Nephron progenitor cell (in vitro differentiated cells): ENCODE measurements at places on chromosomes 13 and 19.

GRCh38 chr19:49599378-49600295, 8.7 kb downstream of the PRR12 start:
- H3K36me3 ChIP-seq: peaks cover 40% of the 10 kb centered on the region
- no peaks in the 10 kb centered on the region for H3K27me3 ChIP-seq
- H3K27ac ChIP-seq: peak overlapping the region; percentile 94

- H3K4me3 ChIP-seq: peak overlapping the region; percentile 88
- H3K27me3 ChIP-seq: peaks cover 7% of the 10 kb centered on the region
- peaks cover 57% of the 10 kb centered on the region for H3K4me1 ChIP-seq
- no peaks in the 10 kb centered on the region for H3K36me3 ChIP-seq
- no peak for DNase-seq
Measured at GRCh38 chr13:51585696-51586095, 1.4 kb downstream of the WDFY2 start.

GRCh38 chr13:74979703-74980102, 502.3 kb downstream of the TBC1D4 start:
- no peak overlapping the region for H3K4me3 ChIP-seq
- H3K27me3 ChIP-seq: peaks cover 3% of the 10 kb centered on the region
- no peaks in the 10 kb centered on the region for H3K36me3 ChIP-seq
- H3K27ac ChIP-seq: no peak overlapping the region
- no peak for DNase-seq

- H3K36me3 ChIP-seq: peaks cover 10% of the 10 kb centered on the region
- no peak for DNase-seq
- no peaks in the 10 kb centered on the region for H3K4me1 ChIP-seq
- H3K4me3 ChIP-seq: no peak overlapping the region
- H3K27ac ChIP-seq: peak overlapping the region; percentile 32
Measured at GRCh38 chr19:58372311-58373133, 8.3 kb downstream of the ZNF837 start.

GRCh38 chr13:47426126-47426849, 529.4 kb upstream of the HTR2A start:
- H3K27me3 ChIP-seq: no peaks in the 10 kb centered on the region
- H3K4me1 ChIP-seq: no peaks in the 10 kb centered on the region
- DNase-seq: no peak
- H3K36me3 ChIP-seq: no peaks in the 10 kb centered on the region
- H3K27ac ChIP-seq: no peak overlapping the region

DNA sequence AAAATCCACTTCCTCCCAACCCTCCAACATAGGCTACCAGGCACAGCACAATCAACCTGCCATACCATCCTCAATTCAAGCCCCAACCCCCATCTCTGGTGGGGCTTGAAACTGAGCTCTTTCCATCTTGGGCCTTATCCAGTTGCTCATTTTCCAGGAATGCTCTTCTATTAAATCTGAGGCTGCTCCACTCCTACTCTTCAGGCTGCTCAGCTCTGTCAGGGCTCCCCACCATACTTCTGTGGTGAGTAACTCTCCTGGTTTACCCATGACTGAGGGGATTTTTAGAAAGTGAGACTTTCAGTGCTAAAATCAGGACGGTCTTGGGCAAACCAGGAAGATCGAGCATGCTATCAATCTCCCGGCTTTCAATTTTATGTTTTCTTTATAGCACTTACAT, 512.8 kb downstream of the LMO7 start:
- no peaks in the 10 kb centered on the region for H3K4me1 ChIP-seq
- no peak overlapping the region for H3K4me3 ChIP-seq
- peak overlapping the region; percentile 79 for H3K27ac ChIP-seq
- DNase-seq: no peak

DNA sequence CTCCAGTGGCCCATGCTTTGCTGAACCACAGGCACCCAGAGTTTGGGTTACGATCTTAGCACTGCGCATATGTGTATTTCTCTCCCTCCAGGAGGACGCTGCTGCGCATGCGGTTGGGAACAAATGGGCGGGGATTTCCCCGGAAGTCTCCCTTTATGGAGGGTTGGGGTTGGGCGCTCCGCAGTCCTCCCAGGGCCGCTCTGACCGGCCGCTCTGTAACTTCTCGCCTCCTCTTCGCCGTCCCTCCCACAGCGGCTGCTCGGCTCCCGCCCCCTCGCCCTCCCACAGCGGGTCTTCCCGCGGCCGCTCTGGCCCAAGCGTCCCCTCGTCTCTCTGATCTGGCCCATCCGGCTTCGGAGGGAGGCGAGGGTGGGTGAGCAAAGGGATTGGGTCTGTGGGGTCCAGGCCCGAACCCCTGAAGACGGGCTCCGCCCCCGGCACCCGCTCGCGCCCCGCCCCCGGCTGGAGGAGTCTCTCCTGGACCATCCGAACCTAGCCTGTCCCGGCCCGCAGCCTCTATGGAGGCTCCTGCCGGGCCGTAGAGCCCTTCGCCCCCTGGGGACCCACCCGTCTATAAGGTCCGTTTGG, at the start of gene MEGF8:
Gene MEGF8 (plus strand): TSS at position 328 of the 588 bp plus-strand sequence. CDS start 609 bp downstream, outside the sequence.
- no peaks in the 10 kb centered on the region for H3K36me3 ChIP-seq
- peaks cover 57% of the 10 kb centered on the region for H3K27me3 ChIP-seq
- peaks cover 50% of the 10 kb centered on the region for H3K4me1 ChIP-seq
- peak; percentile 98 for DNase-seq
- no peak within 1 kb of the TSS for H3K27ac ChIP-seq

DNA sequence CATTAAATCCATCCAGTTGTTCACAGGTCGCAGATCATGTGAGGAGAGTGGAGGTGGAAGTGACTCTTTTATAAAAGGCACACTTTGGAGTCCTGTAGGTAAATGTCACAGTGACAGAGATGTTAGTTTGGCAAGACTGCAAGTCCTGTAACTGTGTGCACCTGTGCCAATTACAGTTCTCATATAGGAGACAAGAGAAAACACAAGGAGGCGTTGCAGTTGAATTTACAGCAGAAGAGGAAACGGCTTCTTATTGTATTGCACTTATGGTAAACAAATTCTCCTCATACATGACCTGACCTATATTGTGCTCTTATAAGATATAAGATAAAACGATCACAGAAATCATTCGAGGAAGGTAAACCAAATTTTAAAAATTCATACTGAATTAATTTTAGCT, 732.8 kb upstream of the SLC10A2 start:
- H3K27me3 ChIP-seq: peaks cover 3% of the 10 kb centered on the region
- H3K4me1 ChIP-seq: peaks cover 10% of the 10 kb centered on the region
- no peak overlapping the region for H3K4me3 ChIP-seq
- H3K36me3 ChIP-seq: no peaks in the 10 kb centered on the region
- no peak overlapping the region for H3K27ac ChIP-seq

DNA sequence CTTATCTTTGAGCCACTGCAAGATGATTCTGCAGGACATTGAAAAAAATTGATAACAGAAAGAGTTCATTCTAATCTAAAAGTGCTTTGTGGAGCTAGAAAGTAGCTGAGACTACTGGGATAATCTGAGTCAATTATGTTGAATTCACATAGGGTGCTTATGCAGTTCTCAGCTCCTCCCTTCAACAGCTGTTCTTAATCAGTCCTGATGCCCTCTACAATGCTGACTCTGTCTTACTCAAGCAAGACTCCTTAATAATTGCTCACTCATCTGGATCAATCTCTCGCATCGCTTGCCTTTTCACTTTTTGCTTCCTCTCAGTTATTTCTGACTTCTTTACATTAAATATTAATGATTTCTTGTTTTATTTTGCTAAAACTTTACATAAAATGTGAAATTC, 182.1 kb downstream of the PCDH17 start:
- no peaks in the 10 kb centered on the region for H3K36me3 ChIP-seq
- no peak for DNase-seq
- H3K4me1 ChIP-seq: no peaks in the 10 kb centered on the region

DNA sequence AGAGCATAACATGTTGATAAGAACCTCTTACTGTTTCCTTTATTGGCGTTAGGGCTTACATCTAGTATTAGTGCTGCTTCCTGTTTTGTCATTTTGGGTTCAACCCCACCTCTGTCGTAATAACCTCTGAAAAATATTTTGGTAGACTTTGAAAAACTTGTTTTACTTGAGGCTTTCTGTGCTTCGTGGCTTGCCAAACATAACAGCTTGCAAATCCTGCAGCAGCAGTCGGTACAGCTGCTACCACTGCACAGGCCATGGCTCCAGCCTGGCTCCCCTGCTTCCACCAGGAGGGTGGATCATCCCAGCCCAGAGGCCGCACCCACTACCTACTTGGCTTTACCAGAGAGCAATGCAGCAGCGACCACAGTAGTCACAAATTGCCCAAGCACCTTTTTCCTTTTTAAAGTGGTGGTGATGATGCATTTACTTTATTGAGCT, 11.8 kb upstream of the CEACAM4 start:
- no peak for DNase-seq
- H3K4me1 ChIP-seq: no peaks in the 10 kb centered on the region
- no peak overlapping the region for H3K27ac ChIP-seq
- H3K27me3 ChIP-seq: peaks cover 3% of the 10 kb centered on the region

GRCh38 chr19:50870417-50871089, 2.7 kb upstream of the KLK2 start:
- H3K4me1 ChIP-seq: no peaks in the 10 kb centered on the region
- H3K4me3 ChIP-seq: no peak overlapping the region
- H3K27me3 ChIP-seq: peaks cover 56% of the 10 kb centered on the region

GRCh38 chr13:112576768-112577167, 11.2 kb downstream of the TUBGCP3 start:
- DNase-seq: no peak
- peaks cover 6% of the 10 kb centered on the region for H3K27me3 ChIP-seq
- no peak overlapping the region for H3K27ac ChIP-seq
- H3K4me3 ChIP-seq: no peak overlapping the region

DNA sequence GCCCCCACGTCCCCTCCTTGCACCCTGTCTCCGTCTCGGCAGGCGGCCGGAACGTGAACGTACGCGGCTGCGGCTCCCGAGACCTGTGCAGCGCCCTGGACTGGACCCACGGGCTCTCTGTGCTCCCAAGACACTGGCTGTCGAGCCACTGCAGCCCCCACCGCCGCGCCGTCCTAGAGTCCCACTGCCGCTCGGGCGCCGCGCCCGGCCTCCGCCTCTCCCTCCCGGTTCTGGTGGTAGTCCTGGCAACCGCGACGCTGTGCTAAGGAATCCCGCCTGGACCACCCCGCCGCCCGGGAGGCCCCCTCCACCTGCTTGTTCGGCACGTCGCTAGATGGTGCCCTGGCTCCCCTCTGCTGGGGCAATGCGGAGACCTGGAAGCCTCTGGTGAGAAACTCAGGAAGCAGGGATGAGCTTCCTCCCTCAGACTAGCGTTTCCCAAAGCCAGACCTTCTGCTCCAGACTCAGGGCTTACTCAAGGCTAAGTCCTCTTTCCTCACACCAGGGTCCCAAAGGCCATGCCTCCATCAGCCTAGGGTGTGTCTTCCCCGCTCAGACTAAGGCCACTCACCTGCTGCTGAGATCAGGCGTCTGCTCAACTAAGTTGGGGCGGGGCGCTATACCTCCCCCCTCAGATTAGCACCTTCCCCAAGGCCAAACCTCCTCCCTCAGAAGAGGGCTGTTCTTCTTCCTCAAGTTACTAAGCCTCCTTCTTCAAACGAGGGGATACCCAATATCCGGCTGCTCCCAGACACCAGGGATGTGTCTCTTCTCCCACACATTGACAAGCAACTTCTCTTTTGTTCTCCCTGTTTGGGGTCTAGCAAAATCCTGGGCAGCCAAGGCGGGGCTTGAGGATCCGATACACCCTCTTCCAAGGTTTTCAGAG, 16.1 kb upstream of the IRGC start:
- H3K27me3 ChIP-seq: peaks cover 65% of the 10 kb centered on the region
- peak overlapping the region; percentile 30 for H3K4me3 ChIP-seq
- peak; percentile 74 for DNase-seq
- no peak overlapping the region for H3K27ac ChIP-seq

- peaks cover 7% of the 10 kb centered on the region for H3K36me3 ChIP-seq
- peak; percentile 74 for DNase-seq
- H3K4me1 ChIP-seq: peaks cover 56% of the 10 kb centered on the region
Measured at GRCh38 chr19:58519087-58519354, 589 bp downstream of the ZBTB45 start.

GRCh38 chr19:12639901-12640613, 26.5 kb downstream of the MAN2B1 start:
- peak; percentile 78 for DNase-seq
- peaks cover 6% of the 10 kb centered on the region for H3K4me1 ChIP-seq
- peak overlapping the region; percentile 54 for H3K27ac ChIP-seq
- H3K27me3 ChIP-seq: peaks cover 14% of the 10 kb centered on the region
- peak overlapping the region; percentile 71 for H3K4me3 ChIP-seq

- no peaks in the 10 kb centered on the region for H3K4me1 ChIP-seq
- no peak overlapping the region for H3K27ac ChIP-seq
- no peak overlapping the region for H3K4me3 ChIP-seq
- no peak for DNase-seq
- peaks cover 47% of the 10 kb centered on the region for H3K36me3 ChIP-seq
- peaks cover 5% of the 10 kb centered on the region for H3K27me3 ChIP-seq
Measured at GRCh38 chr19:16135430-16136127, 7.9 kb upstream of the HSH2D start.

DNA sequence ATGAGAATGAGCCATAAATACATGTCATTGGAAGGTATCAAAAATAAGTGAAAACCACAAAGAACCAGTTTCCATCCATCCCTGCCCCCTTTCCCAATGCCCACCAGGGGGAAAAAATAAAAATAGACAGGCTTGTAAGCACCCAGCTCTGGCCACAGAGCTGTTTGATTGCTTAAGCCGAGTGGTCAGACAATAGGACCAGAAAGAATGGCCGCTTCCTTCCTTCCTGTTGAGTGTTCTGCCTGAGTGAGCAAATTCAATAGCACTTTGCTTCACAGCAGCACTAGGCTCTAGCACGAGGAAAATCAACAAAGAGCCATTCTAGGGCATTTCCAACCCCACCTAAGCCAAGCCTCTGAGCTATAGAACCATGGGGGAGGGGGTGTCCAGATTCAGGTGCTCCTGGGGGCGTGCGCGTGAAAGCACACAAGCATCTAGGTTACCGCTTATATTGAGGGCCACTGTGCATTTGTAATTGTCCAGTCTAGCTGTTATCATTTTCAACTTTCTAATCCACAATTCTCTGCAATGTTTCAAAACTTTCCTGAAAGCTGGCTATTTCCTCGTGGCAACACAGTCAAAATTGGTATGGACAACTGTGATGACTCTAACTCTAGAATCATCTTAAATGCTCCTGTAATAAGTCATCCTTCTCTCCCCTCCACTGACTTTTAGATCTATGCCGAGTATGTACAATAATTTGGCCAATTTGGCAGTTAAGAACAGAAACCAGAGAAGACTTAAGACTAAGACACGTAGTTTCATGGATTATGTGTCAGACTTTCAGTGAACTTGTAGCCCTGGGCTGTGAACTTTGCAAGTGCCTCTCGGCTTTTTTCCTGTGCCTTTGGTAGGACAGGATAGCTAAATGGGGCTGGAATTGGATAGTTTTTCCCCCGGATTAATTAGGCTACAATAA, 64.3 kb downstream of the SPRY2 start:
- H3K36me3 ChIP-seq: peaks cover 27% of the 10 kb centered on the region
- H3K27ac ChIP-seq: peak overlapping the region; percentile 98
- H3K4me3 ChIP-seq: peak overlapping the region; percentile 45
- peaks cover 36% of the 10 kb centered on the region for H3K4me1 ChIP-seq
- H3K27me3 ChIP-seq: peaks cover 5% of the 10 kb centered on the region
- DNase-seq: peak; percentile 13

DNA sequence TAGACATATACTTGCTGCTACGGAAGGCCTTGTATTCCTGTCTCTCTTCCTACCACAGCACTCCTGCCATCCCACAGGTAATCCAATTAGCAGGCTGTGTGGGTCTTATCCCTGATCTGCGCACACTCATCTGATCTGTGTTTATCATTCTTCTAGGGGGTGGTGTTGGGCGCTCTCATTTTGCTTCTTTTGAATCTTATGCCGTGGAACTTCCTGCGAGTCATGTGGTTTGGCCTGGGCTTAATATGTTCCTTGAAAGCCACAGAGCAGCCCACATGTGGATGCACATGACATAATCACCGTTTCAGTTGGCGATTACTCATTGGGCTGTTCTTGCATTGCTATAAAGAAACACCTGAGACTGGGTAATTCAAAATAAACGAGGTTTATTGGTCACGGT, 7.5 kb downstream of the RASA3 start:
- H3K27ac ChIP-seq: peak overlapping the region; percentile 71
- H3K4me3 ChIP-seq: no peak overlapping the region
- peaks cover 12% of the 10 kb centered on the region for H3K27me3 ChIP-seq
- H3K36me3 ChIP-seq: no peaks in the 10 kb centered on the region
- DNase-seq: no peak
- H3K4me1 ChIP-seq: peaks cover 86% of the 10 kb centered on the region
